Activated CD4-positive, alpha-beta T cell treated with anti-CD3 and anti-CD28 coated beads, Interleukin-2, amount 50 U/mL, for 1 hour (primary cell): ENCODE measurements at places on chromosomes 16 and 17.

- DNase-seq: no peak
Measured at GRCh38 chr17:82964851-82965341, 114.5 kb upstream of the METRNL start.

- DNase-seq: no peak
Measured at GRCh38 chr16:51129105-51129504, 22.0 kb downstream of the SALL1 start.

- DNase-seq: no peak
Measured at GRCh38 chr16:27284865-27285675, 16.5 kb upstream of the NSMCE1 start.

DNA sequence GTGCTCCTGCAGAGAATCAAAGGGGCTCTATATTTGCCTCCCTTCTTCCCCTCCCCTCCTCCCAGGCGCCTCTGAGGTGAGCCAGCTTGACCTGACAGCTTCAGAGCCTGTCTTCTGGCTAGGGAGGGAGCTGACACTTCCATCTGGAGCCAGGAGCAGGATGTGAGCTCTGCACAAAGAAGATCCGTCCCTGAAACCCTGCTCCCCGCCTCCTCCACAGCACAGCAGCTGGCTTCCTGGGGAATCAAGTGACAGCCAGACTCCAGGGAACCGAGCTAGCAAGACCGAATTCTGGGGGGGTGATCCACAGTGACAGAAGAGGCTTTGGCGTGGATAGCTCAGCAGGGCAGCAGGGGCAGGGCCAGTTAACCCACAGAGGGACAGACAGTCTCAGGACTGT lies 37.2 kb downstream of the CCDC182 start:
- no peak for DNase-seq

DNA sequence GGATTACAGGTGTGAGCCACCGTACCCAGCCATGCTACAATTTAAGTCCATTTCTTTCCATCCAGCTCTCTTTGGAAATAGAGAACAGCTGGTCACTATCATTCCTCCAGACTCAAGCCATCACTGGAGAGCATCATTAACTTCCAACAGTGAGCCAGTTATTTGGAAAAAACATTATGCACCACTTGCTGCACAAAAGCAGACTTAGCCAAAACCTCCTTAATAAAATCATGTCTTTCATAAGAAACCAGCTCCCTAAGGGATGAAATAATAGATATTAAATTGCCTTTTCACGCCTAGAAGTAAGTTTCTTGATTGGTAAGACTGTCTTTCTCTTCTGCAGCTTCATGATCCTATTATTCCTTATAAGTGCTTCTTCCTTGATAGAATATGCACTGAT lies 17.9 kb downstream of the SLC39A11 start:
- no peak for DNase-seq

DNA sequence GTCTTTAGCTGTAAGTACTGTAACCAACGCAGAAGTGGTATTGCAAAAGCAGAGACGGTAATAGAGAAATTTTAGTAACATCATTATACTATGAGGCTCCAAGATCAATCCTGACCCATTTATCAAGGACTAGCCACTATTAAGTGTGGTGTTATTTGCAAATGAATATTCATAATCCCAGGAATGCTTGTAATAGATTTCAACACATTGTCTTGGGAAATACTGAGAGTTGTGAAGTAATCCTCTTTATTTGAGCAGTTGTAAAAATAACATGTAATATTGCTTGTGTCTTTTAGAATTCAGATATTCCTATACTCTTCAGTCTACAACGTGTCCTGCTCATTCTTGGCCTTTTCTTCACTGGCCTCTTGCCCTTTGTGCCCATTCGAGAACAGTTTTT lies 46.4 kb downstream of the GDPD1 start:
- DNase-seq: no peak

- no peak for DNase-seq
Measured at GRCh38 chr16:5506021-5506420, 408.4 kb upstream of the EEF2KMT start.

GRCh38 chr16:70760221-70760620 lies 40.7 kb downstream of the VAC14 start:
- DNase-seq: no peak

DNA sequence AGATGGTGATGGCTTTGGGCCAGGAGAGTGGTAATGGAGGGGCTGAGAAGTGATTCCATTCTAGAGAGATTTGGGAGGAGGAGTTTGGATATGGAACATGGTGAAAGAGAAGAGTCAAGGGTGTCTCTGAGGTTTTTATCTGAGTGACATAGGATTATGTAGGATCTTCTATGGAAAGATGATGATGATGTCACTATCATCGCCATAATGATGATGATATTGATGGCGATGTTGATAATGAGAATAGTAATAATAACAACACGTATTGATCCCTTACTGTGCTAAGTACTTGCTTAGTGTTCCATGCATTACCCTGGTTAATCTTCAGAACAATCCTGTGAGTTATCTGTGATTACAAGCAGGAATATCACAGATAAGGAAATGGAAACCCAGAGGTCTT lies 16.6 kb downstream of the PDILT start:
- DNase-seq: no peak

- peak; percentile 83 for DNase-seq
Measured at GRCh38 chr16:57648581-57649442, 19.3 kb upstream of the ADGRG3 start.

- DNase-seq: no peak
Measured at GRCh38 chr17:1011760-1012735, 15.1 kb downstream of the TIMM22 start.

GRCh38 chr17:58324409-58325288 lies 3.9 kb downstream of the TSPOAP1 start:
- no peak for DNase-seq

GRCh38 chr17:79051306-79051705 lies 23.3 kb upstream of the ENGASE start:
- DNase-seq: no peak

- DNase-seq: no peak
Measured at GRCh38 chr16:84207879-84208278, 16.9 kb downstream of the ADAD2 start.

GRCh38 chr17:74078363-74078941 lies 125.0 kb upstream of the RPL38 start:
- DNase-seq: no peak

- peak; percentile 80 for DNase-seq
Measured at GRCh38 chr17:29615492-29616299, 7.0 kb downstream of the CORO6 start.

- no peak for DNase-seq
Measured at GRCh38 chr16:49867234-49867633, 11.3 kb upstream of the ZNF423 start.

DNA sequence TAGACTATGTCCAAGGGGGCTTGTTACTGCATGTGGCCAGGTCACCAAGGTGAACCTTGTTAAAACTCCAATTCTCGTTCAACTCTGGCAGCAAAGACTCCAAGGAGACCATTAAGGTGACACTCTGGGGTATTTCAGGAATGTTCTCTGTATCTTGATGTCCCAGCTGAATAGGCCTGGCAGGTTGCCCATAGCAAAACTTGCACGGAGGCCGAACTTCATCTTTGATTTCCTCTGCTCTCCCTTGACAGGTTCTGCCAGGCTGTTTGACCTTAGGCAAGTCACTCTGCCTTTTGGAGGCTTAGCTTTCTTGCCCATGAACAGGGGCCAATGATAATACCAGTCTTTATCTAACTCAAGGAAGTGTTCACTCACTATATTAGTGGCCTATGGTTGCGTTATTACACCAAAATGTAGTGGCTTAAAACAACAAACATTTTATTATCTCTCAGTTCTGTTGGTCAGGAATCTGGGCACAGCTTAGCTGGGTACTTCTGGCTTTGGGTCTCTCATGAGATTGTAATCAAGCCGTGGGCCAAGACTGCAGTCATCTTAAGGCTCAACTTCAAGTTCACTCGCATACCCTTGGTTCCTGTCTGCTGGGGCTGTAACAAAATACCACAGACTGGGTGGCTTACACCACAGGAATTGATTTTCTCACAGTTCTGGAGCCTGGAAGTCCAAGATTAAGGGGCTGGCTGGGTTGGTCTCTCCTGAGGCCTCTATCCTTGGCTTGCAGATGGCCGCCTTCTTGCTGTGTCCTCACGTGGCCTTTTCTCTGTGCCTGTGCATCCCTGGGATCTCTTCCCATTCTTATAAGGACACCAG lies 168.5 kb downstream of the UTP18 start:
- no peak for DNase-seq

- DNase-seq: no peak
Measured at GRCh38 chr17:73343168-73343634, 31.4 kb upstream of the CDC42EP4 start.

DNA sequence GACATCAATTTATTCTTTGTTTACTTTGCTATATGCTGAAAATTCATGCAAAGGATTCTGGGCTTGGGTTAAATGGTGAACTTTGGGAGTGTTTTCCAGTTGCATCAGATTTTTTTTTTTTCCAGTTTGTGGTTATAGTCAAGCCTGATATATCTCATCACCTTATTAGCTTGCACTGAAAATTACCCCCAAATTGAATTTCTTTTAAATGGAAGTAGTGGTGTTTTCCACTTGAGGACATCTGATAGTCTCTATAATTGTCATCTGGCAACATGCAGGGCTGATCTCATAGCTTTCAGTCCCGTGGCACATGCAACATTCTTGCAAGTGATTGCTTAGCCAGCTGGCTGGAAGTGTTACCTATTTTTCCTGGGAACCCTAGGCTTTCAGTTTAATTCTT lies 4.7 kb upstream of the KRTAP3-1 start:
- DNase-seq: no peak

GRCh38 chr17:33777674-33778073 lies 477.4 kb upstream of the CCL2 start:
- DNase-seq: no peak

GRCh38 chr17:31339906-31340661 lies 18.7 kb upstream of the EVI2A start:
- no peak for DNase-seq

DNA sequence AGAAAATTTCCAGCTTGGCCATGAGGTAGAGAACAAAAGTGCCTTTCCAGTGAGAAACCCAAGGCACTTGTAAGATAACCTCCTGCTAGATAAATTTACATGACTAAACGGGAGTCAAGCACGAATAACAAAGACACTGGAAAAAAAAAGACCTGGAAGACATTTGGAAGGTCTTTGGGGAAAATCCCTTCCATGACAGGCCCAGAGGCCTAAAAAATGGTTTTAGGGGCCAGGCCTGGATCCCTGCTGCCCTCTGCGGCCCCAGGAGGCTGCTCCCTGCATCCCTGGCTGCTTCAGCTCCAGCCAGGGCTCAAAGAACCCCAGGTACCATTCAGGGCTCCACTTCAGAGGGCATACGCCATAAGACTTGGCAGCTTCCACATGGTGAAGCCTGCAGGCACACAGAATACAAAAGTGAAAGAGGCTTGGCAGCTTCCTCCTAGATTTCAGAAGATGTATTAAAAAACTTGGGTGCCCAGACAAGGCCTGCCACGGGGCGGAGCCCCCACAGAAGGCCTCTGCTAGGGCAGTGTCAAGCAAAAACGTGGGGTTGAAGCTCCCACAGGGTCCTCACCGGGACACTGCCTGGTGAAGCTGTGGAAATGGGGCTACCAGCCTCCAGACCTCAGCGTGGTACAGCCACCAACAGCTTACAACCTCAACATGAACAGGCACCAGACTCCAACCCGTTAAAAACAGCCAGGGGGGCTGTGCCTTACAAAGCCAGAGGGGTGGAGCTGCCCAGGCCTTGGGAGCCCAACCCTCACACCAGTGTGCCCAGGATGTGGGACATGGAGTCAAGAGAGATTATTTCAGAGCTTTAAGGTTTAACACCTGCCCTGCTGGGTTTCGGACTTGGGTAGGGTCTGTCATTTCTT lies 77.1 kb downstream of the SDK2 start:
- DNase-seq: no peak

GRCh38 chr16:73183611-73184092 lies 135.7 kb upstream of the ZFHX3 start:
- DNase-seq: no peak

DNA sequence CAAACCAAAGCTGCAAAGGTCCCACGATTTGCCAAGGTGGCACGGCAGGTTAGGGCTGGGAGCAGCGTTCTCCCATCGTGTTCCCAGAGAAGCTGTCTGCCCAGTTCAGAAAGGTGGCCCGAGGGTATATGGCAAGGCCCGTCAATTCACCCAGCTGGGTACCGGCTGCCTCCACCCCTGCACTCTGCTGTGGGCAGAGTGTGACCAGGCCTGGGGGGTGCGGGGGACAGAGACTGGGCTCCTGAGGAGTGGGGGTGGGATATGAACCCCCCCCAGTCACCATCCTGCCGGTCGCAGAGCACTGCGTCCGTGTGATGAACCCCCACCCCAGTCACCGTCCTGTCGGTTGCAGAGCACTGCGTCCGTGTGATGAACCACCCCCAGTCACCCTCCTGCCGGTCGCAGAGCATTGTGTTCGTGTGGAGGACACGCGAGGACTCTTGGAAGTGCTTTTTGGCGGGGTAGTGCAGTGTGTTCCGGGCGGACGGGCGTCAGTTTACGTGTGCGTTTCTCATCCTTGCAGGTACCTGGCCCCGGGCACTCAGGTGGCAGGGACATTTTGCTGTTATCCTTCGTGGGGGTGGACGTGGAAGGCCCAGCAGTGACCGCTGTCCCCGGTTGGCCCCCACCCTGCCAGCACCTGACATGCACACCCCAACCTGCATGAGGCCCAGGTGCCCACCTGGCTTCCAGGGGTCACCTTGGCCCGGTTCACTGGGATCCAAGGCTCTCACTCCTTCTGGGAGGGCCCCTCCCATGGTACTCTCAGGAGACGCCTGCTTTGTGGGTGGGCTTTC lies 2.7 kb upstream of the FASN start:
- DNase-seq: no peak

GRCh38 chr16:47056688-47057629 lies 83.5 kb upstream of the DNAJA2 start:
- no peak for DNase-seq

DNA sequence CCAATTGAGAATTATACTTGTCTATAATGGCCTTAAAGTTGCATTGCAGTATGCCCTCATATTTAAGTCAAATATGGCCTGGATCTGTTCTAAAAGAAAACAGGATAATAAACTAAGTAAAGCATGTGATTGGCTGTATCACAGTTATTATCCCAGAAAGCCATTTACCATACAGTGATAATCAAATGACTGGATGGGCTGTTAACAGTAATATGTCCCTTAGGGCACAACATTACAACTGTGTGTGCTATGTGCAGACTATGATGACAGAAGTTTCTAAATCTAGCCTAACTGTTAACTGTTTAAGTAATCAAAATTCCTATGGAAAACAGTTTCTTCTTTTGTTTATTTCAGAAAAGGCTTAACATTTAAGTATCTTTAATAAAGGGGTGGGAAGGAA lies 145.7 kb downstream of the STXBP4 start:
- DNase-seq: no peak

GRCh38 chr17:78723001-78723796 lies 58.9 kb downstream of the CYTH1 start:
- no peak for DNase-seq

DNA sequence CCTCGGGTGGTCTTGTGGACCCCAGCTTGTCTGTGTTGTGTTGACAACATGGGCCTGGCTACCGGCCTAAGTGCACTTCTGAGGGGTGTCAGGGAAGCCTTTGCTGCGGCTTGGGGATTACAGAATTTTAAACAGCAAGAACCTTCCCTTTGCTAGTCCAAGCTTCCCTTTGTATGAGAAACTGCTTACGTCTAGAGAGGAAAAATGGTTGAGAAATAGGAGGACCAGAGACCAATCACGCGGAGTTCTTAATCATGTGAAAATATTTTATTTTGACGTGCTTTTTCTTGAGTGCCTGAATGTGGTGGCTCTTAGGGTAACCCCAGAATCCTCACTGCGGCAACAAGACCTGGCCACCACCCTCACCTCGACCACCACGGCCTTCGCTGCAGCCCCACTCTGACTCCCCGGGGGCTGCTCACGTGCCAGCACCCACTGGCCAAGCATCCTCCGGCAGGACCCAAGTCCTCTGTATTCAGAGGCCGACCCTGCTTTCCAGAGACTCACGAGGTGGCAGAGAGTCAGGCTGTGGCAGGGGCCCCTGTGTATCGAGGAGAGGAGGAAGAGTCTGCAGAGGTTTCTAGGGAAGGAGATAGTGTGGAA lies 81.2 kb downstream of the ZNF778 start:
- no peak for DNase-seq
